Naive thymus-derived CD8-positive, alpha-beta T cell (primary cell): ENCODE measurements at places on chromosomes 2 and 18. TPM values are rescaled to one million over a fixed set of nuclear protein-coding genes. Genes with fewer than 3 reads are reported as not detected.
A peak's percentile ranks its signal among the peaks of the same experiment; 100 is the strongest.

GRCh38 chr2:134232461-134232860, 21.4 kb upstream of the MGAT5 start:
- H3K27me3 ChIP-seq, result no peaks in the 10 kb centered on the region
- H3K36me3 ChIP-seq, result peaks cover 13% of the 10 kb centered on the region
- peak overlapping the region; percentile 50 for H3K4me3 ChIP-seq
- no peak for DNase-seq
- peaks cover 87% of the 10 kb centered on the region for H3K4me1 ChIP-seq

DNA sequence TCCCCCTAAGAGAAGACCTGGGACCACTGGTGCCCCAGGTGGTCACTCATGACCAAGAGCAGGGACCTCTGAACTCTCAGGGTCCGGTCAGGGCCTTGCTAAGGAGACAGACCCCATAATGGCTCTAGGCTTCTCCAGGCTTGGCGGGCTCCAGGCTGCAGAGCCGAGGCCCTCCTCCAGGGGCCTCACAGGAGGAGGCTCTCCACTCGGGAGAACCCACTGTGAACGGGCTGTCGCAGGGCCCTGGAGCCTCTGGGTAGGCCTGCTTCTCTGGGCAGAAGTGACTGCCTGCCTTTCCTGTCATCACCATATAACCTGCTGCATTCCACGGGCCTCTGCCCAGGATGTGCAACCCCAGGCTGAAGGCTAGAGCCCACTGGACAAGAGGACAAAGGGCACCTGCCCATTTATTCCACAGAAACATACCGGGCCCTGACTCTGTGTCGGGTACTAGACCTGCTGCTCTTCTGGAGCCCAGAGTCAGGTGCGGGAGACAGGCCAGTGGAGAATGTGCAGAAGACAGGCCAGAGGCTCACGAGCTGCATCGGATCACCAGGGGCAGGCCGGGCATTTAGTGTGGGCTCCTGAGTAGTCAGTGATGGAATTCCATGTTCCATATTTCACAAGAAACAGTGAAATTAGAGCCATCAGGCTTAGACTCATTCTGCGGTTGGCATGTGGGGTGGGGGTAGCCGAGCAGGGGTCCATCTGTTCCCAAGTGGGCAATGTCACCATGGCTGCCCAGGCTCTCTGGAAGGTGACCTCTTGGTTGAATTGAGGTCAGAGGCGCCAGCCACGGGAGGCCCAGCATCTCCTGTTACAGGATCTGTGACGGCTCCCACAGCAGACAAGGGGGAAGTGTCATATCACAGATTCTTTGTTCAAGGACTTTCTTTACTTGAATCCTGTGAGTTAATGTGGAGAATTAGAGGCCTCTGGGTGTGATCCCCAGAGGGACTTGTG, 220.8 kb downstream of the SH3RF3 start:
- DNase-seq, result no peak
- H3K4me3 ChIP-seq, result peak overlapping the region; percentile 70
- H3K27ac ChIP-seq, result peak overlapping the region; percentile 94
- no peaks in the 10 kb centered on the region for H3K27me3 ChIP-seq
- peaks cover 3% of the 10 kb centered on the region for H3K36me3 ChIP-seq

DNA sequence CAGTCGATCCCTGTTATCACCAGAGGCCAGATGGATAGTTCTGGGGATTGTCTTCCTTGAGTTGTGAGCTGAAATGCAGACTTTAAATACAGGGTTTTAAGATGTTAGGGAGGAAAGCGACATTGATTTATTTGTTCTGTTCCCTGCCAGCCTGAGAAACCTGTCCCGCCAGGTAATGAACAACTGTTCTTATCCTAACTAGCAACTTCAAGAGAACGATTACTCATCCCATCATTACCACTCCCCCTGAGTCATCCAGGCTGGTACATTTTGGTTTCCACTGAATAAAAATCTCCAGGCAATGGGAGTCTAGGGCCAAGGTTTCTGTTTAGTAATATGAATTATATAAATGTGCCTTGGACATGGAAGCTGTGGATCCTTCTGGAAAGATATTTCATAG, 131.2 kb downstream of the LYPD6B start:
- no peak for DNase-seq
- no peak overlapping the region for H3K27ac ChIP-seq
- H3K36me3 ChIP-seq, result peaks cover 8% of the 10 kb centered on the region

The FZD7 gene
- 0.94 TPM for total RNA-seq

DNA sequence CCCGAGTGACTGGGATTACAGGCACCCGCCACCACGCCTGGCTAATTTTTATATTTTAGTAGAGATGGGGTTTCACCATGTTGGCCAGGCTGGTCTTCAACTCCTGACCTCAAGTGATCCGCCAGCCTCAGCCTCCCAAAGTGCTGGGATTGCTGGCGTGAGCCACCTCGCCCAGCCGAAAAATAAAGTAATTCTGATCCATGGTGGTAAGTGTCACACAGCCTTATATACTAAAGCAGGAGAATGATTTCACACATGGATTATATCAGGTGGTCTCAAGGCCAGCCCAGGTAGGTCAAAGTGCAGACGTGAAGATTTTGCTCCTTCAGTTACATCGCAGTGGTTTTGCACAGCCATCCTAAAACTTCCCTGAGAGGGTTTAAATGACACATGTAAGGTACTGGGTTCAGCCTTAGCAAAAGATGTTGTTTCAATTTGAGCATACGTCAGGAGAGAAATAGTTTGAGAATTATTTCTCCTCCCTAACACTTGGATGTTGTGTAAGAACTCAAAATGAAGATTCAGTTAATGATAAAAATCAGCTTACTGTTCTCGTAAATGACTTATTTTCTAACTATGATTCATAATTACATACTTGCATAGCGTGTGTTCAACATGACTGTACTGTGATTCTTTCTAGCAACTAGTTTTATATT, 93.0 kb upstream of the SLC39A10 start:
- H3K36me3 ChIP-seq, result no peaks in the 10 kb centered on the region
- H3K27me3 ChIP-seq, result no peaks in the 10 kb centered on the region
- DNase-seq, result no peak
- peak overlapping the region; percentile 8 for H3K4me3 ChIP-seq

The UNC80 gene
- not detected for total RNA-seq

GRCh38 chr2:70519453-70519852, 34.2 kb downstream of the TGFA start:
- H3K27me3 ChIP-seq, result no peaks in the 10 kb centered on the region
- H3K27ac ChIP-seq, result no peak overlapping the region
- no peak for DNase-seq
- no peaks in the 10 kb centered on the region for H3K36me3 ChIP-seq
- H3K4me1 ChIP-seq, result peaks cover 14% of the 10 kb centered on the region

DNA sequence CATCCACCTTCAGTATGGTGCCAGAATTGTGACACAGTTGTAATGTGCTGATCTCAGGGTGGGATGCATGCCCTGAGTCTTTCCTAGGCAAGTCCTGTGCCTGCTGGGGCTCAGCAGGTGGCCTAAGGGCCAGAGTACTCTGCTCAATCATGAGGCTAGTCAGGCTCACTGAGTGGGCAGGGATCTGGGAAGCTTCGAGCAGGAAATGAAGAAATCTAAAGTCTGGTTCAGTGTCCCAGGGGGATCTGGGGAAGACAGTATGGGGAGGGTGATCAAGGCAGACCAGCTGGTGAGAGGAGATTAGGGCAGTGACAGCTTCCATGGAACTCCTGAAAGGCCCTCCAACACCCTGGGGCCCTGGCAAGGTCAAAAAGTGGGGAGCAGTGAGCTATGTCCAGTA, 8.9 kb upstream of the ANKRD29 start:
- H3K36me3 ChIP-seq, result no peaks in the 10 kb centered on the region
- H3K27ac ChIP-seq, result peak overlapping the region; percentile 53
- H3K4me3 ChIP-seq, result no peak overlapping the region
- H3K4me1 ChIP-seq, result no peaks in the 10 kb centered on the region
- peaks cover 1% of the 10 kb centered on the region for H3K27me3 ChIP-seq

DNA sequence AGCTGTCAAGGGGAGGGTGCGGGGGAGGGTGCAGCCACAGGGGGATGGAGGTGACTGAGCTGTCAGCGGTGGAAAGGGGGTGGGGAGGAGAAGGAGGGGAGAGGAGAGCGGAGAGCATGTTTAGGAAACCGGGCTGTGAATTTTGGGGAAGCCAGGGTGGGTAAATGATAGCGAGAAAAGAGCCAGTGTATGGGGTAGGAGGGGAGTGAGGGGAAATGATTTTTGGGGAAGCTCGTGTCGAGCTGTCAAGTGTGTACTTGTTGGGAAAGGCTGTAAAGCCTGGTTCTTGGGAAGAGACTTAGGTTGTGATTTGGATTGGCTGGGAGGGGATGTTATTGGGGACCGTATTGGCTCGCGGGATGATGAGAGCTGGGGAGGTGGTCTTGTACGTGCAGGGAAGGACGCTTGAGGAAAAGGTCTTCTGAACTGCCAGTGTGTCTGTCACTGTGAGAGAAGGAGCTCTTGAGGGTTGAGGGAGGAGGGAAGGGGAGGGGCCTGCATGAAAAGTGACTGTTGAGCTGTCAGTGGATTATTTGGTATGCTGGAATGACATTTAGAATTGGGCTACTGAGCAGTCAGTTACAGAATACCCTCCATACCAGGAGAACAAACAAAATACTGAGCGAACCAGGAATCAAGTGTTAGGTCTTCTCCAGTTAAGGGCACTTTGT, 1.0 kb downstream of the UBR3 start:
- H3K36me3 ChIP-seq, result no peaks in the 10 kb centered on the region
- peak overlapping the region; percentile 96 for H3K4me3 ChIP-seq
- no peak for DNase-seq
- peak overlapping the region; percentile 79 for H3K27ac ChIP-seq

The PTH2R gene
- total RNA-seq, result 0.25 TPM

DNA sequence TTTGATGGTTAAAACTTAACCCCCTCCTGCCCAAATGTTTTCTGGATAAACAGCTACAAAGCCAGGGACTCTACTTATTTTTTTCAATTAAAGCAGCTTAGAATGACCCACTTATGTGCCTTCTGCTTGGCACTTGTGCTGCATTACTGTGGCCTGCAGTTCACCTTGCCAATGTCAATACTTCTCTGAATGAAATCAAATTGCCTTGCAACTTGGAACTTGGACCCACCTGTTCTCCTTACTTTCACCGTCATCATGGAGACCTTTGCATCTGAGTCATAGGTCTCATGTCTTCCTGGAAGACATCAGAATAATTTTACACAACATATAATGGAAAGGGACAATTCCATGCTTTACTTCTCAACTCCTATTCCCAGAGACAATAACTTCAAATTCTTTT, 92.1 kb upstream of the FHL2 start:
- peaks cover 2% of the 10 kb centered on the region for H3K27me3 ChIP-seq
- H3K4me1 ChIP-seq, result no peaks in the 10 kb centered on the region
- no peak overlapping the region for H3K4me3 ChIP-seq
- H3K36me3 ChIP-seq, result peaks cover 2% of the 10 kb centered on the region

DNA sequence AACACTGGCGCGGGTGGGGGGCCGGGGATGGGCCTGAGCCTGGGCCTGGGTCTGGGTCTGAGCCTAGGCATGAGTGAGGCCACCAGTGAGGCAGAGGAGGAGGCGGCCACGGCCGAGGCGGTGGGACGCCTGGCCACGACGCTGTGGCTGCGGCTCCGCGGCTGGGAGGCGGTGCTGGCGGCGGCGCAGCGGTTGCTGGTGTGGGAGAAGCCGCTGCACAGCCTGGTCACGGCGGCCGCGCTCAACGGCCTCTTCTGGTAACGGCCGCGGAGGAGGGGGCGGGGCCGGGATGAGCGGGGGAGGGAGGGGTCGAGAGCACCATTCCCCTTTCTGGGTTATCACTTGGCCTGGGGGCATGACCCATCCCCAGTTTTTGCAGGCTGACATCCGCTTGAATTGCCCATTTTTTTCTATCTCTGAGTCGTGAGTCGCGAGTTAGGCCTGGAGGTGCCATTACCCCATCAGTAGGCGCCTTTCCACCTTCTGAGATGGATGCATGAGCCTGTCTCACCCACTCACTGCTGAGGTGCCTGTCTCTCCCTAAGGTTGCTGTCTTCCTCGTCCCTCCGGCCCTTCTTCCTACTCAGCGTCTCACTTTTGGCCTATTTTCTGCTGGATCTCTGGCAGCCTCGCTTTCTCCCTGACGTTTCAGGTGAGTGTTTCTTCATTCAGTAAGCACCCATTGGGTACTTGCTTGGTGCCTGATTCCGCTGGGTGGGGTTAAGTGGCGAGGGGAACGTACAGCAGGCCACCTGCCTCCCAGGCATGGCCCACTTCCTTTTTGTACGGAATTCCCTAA, 501 bp downstream of the RETREG2 start:
- H3K27ac ChIP-seq, result peak overlapping the region; percentile 91
- peak overlapping the region; percentile 97 for H3K4me3 ChIP-seq
- peak; percentile 39 for DNase-seq
- peaks cover 78% of the 10 kb centered on the region for H3K4me1 ChIP-seq

- H3K4me3 ChIP-seq, result no peak overlapping the region
- no peak overlapping the region for H3K27ac ChIP-seq
- H3K27me3 ChIP-seq, result peaks cover 10% of the 10 kb centered on the region
- H3K36me3 ChIP-seq, result no peaks in the 10 kb centered on the region
- no peaks in the 10 kb centered on the region for H3K4me1 ChIP-seq
Measured at GRCh38 chr2:31390324-31390723, 24.2 kb downstream of the XDH start.

DNA sequence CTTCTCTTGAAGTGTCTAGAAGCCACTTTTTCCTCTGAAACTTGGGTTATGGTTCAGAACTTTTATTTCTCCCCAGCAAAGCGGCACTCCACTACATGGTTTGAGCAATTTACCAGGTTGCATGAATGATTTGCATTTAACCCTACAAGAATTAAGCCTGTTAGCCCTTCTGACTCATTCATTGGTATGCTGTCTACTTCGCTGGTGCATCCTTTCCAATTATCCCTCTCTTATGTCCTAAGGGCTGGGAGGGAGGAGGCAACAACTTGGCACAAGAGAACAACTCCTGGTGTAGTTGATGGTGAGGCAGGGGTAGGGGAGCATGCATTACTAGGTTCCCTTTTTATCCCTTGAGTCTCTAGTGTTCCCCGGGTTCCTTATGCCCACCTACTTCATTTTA, 293.4 kb upstream of the MEX3C start:
- no peaks in the 10 kb centered on the region for H3K4me1 ChIP-seq
- no peak overlapping the region for H3K27ac ChIP-seq
- no peak for DNase-seq
- peaks cover 7% of the 10 kb centered on the region for H3K27me3 ChIP-seq
- no peak overlapping the region for H3K4me3 ChIP-seq

DNA sequence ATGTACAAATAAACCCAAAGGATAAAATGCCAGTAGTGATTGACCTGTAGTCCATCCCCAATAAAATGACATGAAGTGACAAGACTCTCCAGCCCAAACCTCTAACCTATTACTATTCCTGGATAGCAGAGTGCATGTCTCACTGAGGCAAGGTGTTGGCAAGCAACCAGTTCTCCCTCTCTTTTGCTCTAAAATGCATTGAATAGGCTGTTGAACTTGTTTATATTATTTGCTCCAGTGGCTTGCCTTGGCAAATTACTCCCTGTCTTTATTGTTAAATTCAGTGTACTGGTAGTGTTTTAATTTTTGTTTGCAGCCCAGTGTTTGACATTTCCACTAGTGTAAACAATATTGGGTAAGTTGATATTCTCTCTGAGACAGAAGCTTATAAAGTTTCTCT, 70.5 kb downstream of the CSRNP3 start:
- peaks cover 3% of the 10 kb centered on the region for H3K27me3 ChIP-seq
- H3K27ac ChIP-seq, result no peak overlapping the region
- H3K4me1 ChIP-seq, result no peaks in the 10 kb centered on the region
- DNase-seq, result no peak

- H3K36me3 ChIP-seq, result no peaks in the 10 kb centered on the region
- no peak overlapping the region for H3K4me3 ChIP-seq
- no peaks in the 10 kb centered on the region for H3K27me3 ChIP-seq
- H3K27ac ChIP-seq, result no peak overlapping the region
- H3K4me1 ChIP-seq, result peaks cover 8% of the 10 kb centered on the region
Measured at GRCh38 chr18:59908799-59909198, 9.0 kb downstream of the PMAIP1 start.
